HuH-7 (cell line): ENCODE measurements at places on chromosomes 2 and 18.
A peak's percentile ranks its signal among the peaks of the same experiment; 100 is the strongest.

DNA sequence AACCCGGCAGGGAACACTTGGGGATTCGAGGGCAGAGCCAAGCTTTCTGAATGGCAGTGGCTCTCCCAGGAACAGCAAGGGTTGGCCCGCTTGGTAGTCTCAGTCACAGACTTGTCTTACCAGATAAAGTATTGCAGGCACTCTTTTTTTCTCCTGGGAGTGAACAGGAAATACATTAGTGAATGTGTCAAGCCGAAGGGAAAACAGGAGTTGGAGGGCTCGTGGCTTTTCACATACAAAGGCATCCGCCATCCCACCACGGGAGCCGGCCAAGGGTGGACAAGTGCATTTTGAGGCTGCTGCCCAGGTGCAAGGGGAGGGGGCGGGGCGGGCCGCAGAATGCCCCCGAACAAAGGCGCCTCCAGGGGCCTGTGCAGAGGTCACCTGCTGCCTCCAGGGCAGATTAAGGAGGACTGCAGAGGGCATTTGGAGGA lies 163.3 kb upstream of the SIX3 start:
- no peak for DNase-seq

- DNase-seq, result no peak
These were observed 141.9 kb upstream of the SALL3 start for GRCh38 chr18:78837754-78838153.

GRCh38 chr2:110828330-110828729 lies 96.0 kb downstream of the ACOXL start:
- DNase-seq, result no peak

- DNase-seq, result no peak
These were observed 138.9 kb upstream of the APCDD1 start for GRCh38 chr18:10315522-10315921.

DNA sequence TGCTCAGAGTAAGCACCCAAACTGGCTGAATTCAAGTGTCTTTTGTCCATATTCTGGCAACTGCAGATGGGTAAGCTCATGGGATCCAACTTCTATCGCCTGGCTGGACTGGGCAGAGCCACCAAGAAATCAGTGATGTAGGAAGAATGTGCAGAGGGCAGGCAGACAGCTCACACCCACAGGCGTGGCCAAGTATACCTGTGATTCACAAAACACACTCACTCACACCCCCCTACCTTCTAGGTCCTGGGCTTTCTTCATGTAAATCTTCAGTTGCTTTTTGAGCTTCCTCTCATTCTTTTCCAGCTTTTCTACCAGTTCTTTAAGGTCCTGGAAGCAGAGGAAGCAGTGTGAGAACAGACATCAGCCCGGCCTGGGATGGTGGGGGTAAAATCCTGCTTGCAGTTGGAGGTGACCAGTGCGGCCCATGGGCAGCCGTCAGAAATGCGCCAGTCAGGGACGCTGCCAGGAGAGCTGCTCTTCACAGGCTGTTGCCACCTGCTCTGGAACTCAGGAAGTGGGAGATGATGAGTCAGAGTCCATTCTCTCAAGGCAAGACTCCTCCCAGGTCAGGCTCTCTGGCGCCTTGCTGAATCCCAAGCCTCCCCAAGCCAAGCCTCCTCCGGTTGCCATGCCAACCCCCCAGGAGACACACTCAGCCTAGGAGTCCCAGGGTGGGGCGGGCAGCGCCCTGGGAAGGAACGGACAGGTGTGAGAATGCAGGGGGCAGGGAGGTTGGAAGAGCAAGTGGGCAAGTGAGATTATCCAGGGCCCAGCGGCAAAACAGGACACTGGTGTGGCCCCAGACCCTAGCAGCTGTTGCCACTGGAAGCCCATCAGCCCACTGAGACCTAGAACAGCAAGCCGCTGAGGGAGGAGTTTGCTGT lies 36.2 kb upstream of the ACAA2 start:
- DNase-seq, result no peak

DNA sequence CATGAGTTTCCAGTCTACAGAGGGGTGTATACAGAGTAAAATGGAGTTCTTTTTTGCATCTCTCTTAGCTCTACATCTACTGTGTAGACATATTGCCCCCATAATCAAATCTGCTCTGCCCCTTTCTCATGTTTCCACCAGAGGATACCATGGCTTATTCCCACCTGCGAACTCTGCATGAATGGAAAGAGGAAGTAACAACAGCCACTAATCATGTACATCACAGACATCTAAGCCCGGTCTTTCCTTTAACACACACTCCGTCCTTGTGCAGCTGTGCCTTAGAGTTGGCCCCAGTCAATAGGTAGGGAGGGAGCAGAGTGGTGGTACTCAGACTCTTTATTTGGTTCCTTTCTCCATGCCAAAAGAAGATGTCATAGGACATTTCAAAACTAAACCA lies 147.3 kb upstream of the NRP2 start:
- no peak for DNase-seq

GRCh38 chr2:18268400-18268799 lies 292.1 kb downstream of the RDH14 start:
- no peak for DNase-seq

DNA sequence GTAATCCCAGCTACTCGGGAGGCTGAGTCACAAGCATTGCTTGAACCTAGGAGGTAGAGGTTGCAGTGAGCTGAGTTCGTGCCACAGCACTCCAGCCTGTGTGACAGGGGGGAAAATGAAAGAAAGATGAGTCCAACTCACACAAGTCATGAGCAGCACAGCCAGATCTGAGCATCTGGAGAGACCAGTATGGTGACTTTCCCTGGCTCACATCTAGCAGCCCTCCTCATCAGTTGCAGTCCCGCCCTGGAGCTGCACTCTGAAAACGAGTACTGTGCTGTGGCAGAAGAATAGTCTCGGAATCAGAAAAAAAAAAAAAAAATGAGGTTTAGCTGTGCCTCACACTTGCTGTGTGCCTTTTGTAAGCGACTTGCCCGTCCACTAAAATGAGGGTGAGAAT lies 74.4 kb upstream of the TRIB2 start:
- DNase-seq, result no peak

GRCh38 chr2:96869281-96869821 lies 529 bp downstream of the SEMA4C start:
- DNase-seq, result peak; percentile 83

- DNase-seq, result no peak
These were observed 926 bp downstream of the SERPINB8 start for GRCh38 chr18:63970809-63971205.

- no peak for DNase-seq
These were observed 9.2 kb downstream of the ONECUT2 start for GRCh38 chr18:57444301-57444759.

DNA sequence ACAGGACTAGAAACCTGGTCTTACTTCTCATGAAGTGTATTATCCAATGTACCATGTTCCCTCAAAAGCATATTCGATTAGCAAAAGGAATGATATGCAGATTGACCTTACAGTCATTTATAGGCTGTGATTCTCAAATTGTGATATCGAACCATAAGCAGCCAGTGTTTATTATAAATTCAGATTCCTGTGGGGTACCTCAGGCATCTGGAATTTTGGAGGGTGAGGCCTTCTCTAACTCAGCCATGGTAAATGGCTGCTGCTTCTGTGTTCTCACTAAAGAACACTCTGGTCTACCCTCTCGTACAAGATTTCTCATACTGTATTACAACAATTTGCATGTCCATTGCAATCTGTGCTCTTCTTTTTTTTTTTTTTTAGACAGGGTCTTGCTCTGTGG lies 84.5 kb downstream of the PRPF40A start:
- DNase-seq, result no peak

DNA sequence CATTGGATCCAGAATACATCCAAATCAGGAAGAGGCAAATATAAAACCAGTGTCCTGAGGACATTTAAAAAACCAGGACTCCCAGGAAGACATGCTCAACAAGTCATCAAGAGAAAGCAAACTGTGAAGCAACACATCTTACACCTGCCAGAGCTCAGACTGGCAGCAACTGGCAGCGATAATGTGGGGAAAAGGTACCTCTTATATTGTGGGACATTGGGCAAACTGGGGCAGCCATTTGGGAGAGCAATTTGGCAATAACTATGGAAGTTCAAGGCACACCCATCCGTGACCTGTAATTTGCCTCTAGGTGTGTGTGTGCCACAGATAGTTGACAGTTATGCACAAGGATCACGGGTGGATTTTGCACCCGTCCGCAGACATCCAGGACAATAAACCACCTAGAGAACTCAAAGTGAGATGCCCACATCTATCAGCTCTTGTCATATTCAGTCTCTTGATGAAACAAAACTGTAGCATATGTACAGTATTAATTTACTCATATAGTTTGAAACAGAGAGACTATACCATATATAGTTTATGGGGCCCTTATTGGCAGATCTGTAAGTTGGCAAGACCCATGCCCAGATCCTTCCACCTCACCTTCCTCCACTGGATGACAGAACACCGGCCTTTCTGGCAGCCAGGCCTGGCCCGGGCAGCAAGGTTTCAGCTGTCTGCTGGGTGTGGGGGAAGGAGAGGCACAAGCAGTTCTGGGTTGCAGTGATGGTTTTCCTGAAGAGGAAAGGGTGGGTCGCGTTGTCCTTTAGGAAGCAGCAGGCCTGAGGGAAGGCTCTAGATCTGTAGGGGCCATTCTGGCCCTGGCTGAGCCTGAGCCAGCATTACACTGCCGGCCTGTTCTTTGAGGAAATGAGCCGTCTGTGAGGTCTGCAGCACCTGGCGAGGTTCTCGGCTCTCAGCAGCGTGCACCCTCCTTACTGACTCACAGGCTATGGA lies 18.8 kb downstream of the HJURP start:
- no peak for DNase-seq

- DNase-seq, result no peak
These were observed 159.1 kb downstream of the IRS1 start for GRCh38 chr2:226640501-226640900.

DNA sequence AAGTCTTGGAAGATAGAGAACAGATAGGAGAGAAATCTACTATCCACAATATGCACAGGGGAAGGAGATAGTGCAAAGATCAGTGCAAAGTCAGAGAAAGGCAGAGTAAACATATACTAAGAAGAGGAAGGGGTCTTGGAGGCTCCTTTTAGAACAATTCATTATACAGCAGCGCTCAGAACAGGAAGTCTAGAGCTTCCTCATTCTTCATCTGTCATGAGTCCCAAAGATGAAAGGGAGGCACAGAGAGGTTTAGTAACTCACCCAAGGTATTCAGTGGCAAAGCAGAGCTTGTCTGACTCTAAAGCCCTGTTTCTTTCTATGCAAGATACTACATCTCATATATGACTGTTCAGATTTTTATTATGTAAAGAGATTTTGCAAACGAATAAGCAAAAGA lies 1.4 kb downstream of the SP110 start:
- DNase-seq, result no peak

DNA sequence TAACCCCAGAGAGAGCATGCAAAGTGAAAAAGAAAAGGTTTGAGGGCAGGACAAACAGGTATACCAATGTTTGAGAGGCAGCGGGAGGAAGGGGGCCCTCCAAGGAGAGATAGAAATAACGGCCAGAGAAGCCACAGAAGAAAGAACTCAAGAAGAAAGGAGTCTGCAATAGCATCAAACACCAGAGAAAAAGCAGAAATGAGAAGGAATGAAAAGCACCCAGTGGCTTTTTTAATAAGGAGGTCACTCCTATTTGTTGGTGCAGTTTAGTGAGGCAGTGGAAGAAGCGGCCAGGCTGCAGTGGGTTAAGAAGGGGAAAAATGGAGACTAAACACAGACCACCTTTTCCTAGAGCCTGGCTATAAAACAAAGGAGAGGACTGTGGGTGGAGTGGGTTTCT lies 177.2 kb downstream of the THADA start:
- no peak for DNase-seq

DNA sequence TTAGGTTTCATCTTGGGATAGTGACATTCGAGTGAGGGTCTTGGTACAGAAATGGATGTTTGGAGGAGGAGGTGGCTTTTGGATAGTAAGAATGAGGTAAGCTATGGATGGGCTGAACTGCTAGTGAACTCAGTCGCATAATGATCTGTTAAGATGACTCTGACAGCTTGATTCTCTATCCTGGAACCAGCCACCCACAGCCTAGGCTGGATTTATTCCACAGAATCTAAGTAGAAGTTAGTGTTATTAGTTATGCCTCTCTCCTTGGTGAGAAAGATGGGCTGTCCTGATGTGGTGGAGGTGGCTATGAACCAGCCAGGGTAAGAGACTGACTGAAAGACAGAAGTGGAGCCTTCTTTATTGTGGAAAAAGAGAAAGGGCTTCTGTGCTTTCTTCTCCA lies 22.4 kb downstream of the IL36A start:
- no peak for DNase-seq

GRCh38 chr2:9258953-9259399 lies 52.4 kb downstream of the ASAP2 start:
- no peak for DNase-seq

GRCh38 chr2:138898855-138899254 lies 118.7 kb upstream of the NXPH2 start:
- no peak for DNase-seq

DNA sequence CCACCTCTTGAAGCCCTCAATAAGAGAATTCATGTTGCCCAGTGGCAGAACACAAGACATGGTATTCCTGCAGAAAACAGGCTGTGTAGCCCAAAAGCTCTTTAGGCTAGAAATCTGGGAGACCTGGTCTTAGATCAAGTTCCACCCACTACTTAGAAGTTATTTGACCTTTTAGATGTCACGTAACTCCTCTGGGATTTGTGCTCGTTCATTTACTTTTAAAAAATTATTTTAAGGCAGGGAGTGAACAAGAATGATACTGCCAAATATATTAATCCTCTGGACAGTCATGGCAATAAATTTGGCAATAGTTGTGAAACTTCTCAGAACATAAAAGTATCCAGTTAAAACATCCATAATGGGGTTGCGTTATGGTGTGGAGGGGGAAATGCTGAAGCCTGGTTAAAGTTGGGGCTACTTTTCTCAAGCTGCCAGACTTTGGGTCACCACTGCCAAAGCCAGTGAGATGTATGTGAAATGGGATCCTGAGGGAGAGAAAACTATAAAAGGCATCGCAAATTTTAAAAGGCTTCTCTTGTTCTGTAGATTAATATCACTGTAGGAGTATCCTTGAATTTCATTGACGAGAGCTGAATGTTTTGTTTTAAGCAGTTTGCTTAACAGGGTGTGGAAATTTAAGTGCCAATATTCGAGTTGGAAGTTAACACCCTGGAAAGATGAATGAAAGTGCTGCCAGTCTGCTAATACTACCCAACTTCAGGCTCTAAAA lies 15.8 kb downstream of the DAPL1 start:
- no peak for DNase-seq

GRCh38 chr2:36549165-36549574 lies 48.8 kb downstream of the FEZ2 start:
- no peak for DNase-seq
